ENCODE measurements at places on chromosomes 6 and 20. TPM values are rescaled to one million over a fixed set of nuclear protein-coding genes. Genes with fewer than 3 reads are reported as not detected.

GRCh38 chr20:37454636-37455385 lies 66.2 kb upstream of the NNAT start:
- no peak for DNase-seq

DNA sequence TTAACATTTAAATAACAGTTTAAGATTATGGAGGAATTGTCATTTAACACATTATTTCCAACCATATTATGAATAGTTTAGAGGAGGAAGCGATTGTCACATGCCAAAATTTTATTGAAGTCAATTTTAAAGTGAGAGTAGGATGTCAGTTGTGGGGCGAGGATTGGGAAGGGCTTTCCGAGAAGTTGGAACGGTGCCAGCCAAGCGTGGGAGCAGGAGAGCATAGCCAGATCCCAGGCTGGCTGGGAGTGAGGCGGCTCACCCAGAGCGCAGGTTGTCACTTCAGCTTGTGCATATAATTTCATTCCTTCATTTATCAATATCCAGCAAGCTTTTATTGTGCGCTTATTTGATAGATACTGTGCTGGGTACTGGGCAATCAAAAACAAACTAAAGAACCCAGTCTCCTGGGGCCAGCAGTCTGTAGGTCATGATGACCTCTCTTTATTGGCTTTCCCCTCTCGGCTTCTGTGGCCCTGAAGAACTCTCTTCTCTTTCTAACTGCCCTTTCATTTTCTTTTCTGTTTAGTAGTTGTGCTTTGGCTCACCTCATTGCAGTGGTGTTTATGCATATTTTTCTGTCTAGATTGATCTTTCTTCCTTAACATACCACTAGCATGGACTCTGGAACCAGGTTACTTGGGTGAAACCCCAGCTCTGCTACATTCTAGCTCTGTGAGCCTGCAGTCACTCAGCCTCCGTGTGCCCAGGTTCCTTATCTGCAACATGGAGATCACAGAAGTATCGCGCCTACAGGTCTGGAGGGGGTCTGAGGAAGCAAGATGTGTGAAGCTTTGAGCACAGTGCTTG lies 6.4 kb downstream of the CEP43 start:
- DNase-seq, result no peak

- no peak for DNase-seq
Observed at GRCh38 chr6:30263734-30264133, 50.5 kb upstream of the TRIM26 start.

GRCh38 chr6:116096979-116097816 lies 3.5 kb upstream of the NT5DC1 start:
- no peak for DNase-seq

DNA sequence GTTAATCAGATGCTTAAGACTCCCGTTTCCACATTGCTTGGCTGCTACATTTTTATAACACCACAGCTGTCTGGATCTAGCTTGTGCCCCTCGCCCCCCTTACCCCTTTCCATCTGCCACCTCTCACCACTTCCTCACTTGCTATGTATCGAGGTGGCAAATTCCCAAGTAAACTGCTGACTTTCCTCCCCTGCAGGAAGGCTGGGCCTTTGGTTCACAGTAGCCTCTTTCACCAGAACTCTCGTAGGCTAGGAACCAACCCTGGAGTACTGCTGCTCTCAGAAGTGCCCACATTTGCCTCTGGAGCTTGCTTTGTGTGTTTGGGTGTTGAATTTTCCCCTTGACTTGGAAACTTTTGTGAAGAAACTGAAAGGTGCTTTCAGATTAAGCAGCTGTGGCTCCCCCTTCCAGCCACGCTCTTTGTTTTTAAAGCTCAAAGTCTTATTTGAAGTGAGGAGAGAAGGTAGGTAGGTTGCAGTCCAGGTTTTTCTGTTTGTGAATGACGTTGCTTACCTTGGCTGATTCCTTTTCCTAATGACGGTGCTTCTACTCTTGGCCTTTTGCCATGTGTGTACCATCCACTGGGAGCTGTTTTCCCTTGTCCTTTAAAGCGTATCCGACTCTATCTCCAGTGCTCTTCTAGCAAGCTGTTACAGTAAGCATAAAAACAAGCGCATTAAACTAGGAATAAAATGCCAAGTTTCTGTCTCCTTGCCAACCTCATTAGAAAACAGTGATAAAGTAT lies 90.4 kb downstream of the CARMIL1 start:
- DNase-seq, result peak; percentile 33

DNA sequence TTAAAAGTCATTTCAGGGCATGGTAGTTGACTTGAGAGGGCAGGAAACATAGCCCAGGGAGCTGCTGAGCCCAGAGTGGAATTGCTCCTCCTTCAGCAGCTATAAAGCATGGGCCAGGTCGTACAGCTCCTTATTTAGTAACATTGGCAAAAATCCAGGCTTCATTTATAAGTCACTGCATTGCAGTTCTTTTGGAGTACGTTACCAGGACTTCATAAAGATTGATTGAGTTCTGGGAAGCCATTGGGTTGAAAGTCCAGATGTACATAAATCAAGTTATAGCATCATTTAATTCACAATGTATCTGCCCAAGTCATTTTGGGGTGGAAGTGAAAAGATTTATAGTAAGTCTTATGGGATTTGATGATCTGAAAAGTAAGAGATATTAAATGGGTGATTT lies 53.0 kb upstream of the ANKEF1 start:
- DNase-seq, result no peak

DNA sequence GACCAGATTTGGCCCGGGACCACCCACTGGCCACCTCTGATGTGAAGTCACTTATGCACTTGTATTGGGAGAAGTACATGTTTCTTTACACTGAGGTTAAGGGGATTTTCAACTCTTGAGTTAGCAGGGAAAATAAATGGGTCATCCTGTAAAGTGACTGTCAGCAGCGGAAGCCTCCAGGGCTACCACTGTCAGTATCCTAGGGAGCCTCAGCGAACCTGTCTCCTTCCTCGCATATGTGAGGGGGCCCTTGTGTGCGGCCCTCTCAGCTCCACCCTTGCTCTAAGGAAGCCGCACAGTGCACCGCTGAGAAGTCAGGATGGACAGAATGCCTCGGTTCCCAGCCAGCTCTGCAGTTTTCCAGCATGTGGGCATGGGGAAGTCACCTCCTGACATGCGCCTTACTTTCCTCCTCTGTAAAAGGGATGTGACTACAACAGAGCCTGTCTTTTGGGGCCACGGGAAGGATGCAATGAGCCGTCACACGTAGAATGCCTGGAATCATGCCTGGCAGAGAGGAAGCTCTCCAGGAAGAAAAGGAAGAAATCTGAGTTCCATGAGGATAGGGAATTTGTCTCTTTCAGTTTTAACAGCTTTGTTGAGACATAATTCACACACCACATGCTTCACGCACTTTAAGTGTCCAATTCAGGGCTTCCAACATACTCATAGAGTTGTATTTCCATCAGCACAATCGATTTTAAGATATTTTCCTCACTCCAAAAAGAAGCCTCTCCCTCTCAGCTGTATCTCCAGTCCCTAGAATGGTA lies 115.4 kb downstream of the SYCP2 start:
- no peak for DNase-seq

DNA sequence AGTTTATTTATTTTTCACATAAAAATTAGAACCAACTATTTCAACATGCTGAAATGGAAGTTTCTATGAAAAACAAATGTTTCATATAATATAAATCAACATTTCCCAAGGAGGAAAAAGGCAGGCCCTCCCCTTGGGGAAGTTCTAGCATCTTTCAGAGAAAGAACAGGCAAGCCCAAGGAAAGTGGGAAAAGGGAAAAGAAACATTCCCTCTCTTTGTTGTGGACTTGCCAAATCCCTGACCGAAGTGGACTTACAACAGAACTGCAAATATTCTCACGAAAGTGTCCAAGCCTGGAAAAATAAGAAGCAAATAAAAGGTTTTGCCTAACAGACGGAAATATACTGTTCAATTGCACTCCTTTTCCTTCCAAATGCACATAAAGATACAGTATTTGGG lies 214.4 kb downstream of the ATXN1 start:
- no peak for DNase-seq

DNA sequence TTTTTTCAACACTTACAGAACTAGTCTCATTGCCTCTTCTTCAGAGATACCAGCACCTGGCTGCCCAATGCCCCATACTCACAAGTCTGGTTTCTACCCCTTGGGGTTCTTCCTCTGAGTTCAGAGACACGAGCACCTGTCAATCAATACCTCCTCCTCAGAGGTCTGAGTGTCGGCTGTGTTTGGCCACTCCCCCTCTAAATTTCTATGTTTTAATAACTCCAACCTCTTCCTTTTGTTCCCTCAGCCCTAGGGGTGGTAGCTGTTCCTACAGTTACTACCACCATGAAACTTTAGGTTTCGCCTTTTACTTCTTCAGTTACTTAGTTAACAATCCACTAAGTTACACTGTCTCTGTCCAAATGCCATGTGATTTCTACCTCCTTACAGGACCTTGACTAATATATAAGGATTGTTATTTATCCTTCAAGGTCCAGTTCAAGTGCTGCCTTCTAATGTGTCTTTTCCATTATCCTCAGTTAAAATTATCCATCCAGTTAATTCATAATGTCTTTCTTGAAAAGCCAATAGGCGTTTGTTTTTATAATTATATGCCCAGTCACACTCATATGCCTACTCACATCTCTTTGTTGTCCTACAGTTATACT lies 14.6 kb upstream of the PHF20 start:
- DNase-seq, result no peak

DNA sequence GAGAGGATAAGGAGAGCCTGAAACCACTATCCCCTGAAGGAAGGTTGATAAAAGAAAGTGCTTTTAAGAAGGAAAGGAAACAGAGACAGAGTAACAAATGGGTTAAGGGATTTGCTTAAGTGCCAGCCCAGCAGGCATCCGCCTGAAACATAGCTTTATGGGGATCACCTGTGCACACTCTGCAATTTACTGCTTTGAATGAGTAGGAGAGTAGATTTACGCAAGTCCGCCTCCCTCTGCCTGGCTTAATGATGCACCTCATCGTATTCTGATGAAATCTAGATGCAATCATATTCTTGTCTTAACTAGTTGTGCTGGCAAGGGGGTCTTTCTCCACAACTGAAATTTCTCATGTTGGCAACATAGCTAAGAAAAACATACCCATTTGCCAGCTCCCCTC lies 101.1 kb upstream of the ID4 start:
- DNase-seq, result no peak

DNA sequence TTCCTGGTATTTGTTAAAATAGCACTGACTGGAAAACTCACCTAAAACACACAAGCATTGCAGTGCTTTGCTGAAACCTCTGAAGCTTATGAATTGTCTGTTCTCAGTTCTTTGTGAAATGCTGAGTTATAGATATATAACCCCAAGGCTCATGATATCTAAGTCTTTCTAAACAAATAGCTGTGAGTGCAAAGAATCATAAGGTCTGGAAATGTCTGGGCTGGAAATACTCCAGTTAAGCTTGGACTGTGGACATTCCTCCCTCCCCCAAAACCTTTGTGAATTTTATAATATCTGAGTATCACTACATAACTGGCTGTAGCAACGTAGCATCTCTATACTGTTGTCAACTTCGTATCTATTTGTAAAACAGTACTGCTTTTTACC lies 69.1 kb downstream of the CBLN4 start:
- DNase-seq, result no peak

DNA sequence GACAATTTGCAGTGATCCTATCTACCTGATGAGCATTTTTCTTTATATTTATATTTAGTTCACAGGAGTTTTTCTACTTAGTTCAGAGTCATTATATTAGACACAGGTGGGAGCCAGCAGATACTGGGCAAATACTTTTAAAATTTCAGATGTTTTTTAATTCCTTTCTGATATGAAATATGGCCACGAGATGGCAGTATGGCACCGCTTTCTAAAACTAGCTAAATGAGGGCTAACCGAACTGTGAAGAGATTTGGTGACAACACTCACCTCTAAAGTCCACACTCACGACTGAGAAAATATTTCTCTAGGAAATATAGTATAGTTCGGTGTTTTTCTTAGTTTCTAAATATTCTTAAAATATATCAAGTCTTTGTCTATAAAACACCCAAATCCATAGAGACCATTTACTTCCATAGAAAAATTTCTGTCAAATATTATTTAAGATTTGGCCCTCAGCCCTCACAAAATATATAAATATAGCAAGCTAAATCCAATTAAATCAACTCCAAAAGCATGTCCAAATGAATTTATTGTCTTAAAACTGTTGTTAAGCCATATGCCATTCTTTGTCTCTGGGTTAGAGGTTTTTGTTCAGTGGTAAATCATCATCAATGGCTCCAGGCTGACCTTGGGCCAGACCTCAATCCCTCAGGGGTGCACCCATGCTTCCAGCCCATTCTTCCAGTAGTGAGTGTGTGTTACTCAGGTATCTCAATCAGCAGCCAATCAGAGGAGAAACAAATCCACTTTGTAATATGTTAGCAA lies 63.6 kb downstream of the HUS1B start:
- no peak for DNase-seq

DNA sequence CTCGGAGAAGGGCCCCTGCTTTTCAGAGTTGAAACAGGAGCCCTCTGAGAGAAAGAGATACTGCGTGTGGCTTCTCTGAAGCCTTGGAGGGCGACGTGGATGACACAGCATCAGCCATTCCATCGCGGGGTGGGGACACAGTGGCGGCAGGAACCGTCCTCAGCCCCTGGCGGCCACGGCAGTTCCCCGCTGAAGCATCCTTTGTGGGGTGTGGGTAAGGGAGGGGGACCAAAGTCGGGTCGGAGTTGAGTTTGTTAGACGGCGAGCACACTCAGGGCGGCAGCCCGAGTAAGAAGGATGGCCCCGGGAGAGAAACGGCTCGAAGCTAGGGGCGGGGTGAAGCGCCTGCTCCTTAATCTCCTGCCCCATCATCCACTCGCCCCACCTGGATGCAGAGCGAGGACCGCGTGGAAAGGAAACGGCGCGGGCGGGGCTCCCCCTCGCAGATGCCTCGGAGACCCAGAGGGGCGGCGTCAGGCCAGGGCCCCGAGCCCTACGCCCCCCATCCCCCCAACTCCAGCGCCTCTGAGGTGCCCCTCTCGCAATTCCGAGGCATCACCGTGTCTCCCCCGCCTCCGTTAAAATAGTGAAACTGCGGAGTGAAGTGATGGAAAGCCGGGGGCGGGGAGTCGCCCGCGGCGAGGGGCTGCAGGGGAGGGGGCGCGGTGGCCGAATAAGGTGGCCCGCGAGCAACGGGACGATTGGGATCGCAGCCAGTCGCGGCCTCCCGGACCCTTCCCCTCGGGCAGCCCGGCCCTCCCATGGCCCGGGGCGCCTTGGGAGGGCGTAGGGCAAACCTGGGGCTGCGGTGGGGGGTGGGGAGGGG lies 796 bp upstream of the RREB1 start:
- DNase-seq, result no peak

- DNase-seq, result peak; percentile 69
Observed at GRCh38 chr20:37345339-37346235, at the start of gene SRC. Gene SRC (plus strand): TSS chr20:37346140. CDS start chr20:37384154, 38,014 bp downstream.

DNA sequence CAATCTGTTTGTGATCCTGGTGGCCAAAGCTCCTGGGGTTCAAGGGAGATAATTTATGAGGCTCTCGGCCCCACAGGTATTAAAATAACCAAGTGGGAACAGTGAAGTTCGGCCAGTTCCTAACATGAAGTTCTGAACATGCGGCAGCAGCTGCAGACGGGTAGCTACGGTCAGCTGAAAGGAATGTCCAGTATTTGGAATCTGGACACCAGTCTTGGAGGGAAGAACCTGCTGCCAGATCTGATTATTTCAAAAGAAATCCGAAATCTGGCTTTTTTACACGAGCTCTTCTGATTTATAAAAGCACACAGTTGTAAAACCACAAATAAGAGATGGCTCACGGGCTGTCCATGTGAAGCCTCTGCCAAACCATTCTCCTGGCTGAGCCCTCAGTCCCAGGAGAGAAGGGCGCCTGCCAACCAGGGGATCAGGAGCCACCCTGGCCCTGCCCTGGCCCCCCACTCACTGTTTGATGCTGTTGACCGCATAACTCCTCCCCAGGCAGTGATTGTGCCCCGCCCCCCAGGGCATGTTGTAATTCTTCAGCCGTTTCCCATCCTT lies 28.2 kb upstream of the KCNB1 start:
- peak; percentile 60 for DNase-seq

Gene PRRC2A
- 57.0 TPM for total RNA-seq

Gene TMEM244
- not detected for total RNA-seq

Gene WFDC12
- not detected for total RNA-seq

Measured in breast epithelium (tissue), 4 donors.